ENCODE measurements at places on chromosomes 4 and X.

- no peak for DNase-seq
Observed at GRCh38 chr4:23929248-23929647, 39.4 kb upstream of the PPARGC1A start.

DNA sequence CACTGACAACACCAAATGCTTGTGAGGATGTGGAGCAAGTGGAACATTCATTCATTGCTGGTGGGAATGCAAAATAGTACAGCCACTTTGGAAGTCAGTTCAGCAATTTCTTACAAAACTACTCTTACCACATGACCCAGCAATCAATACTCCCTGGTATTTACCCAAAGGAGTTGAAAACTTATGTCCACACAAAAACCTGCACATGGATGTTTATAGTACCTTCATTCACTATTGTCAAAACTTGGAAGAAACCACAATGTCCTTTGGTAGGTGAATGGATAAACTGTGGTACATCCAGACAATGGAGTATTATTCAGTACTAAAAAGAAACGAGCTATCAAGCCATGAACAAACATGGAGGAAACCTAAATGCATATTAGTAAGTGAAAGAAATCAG is 27.5 kb downstream of the HUWE1 start:
- no peak for DNase-seq

DNA sequence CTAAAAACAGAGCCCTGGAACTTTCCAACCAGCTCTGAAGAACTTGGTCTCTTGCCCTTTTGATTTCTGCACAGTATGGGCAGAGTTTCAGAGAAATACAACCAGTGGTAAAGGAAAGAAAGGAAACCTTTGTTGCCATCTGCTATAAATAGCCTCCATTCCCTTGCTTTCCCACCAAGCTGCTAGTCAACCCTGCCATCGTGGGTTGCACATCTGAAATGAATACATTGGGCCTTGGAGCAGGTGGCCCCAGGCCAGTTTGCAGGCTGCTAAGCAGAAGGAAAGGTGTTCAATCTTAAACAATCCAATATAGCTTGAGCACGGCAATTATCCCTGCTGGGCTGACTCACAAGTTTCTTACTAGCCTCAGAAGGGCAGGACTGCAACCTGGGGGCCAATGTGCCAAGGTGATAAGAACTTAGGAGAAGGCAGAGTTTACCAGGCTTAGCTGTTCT is 142.5 kb downstream of the PPARGC1A start:
- no peak for DNase-seq

GRCh38 chr4:152983774-152984411 is 47.8 kb downstream of the FHDC1 start:
- DNase-seq, result no peak

GRCh38 chr4:181418496-181418895 is 824.7 kb upstream of the TENM3 start:
- DNase-seq, result no peak

GRCh38 chr4:5383191-5383980 is 325.0 kb downstream of the EVC2 start:
- DNase-seq, result no peak

- DNase-seq, result no peak
Observed at GRCh38 chr4:88880501-88881226, 176.3 kb downstream of the FAM13A start.

- no peak for DNase-seq
Observed at GRCh38 chr4:86771141-86771540, 78.0 kb downstream of the SLC10A6 start.

GRCh38 chrX:15786915-15787314 is 3.4 kb upstream of the ZRSR2 start:
- no peak for DNase-seq

DNA sequence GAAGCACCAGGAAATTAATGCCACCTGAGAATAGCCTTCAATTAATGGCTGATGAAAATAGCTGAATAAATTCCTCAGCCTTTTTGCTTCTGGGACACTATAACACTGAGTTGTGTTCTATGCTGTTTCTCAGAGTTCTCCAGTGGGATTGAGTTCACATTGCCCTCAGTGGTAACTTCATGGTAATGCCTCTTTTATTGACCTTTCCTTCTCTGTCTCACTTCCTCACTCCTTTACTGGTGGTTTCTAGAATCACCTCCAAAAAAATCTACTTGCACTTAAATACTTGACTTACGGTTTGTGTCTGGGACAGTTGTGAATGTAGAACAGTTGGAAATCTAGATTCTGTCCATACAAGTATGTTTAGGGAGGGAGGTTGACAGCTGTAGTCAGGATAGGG is 293.7 kb downstream of the PPP1R2C start:
- no peak for DNase-seq

DNA sequence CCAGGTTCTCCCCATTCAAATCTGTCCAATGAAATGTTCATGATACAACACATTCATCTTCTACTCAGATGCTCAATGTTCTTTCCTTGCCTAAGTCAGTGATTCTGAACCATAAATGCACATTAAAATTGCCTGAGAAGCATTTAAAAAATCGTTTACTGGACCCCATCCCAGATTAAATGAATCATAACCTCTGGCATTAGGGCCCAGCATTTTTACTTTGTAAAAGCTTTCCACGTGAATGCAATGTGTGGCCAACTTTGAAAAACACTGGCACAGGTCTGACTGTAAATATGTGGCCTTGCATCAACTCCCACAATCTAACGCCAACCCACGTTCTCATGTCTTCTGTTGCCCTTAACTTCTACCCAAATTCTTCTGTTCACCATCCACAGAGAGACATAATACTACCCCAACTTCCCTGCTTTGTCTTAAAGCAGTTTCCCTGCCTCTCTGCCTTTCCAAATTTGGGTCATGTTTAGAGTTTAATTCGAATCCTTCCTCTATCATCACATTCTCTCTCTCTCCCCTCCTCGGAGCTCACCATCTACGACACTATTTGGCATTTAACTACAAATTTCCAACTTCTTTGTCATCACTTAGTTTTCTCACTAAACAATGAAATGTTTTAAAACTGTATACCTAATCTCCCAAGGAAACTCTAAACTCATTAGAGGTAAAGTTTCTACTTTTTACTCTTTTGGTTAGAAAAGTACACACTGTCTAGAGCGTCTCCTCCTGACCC is 78.7 kb downstream of the PRKG2 start:
- no peak for DNase-seq

GRCh38 chr4:90403781-90404180 is 276.6 kb downstream of the CCSER1 start:
- no peak for DNase-seq

DNA sequence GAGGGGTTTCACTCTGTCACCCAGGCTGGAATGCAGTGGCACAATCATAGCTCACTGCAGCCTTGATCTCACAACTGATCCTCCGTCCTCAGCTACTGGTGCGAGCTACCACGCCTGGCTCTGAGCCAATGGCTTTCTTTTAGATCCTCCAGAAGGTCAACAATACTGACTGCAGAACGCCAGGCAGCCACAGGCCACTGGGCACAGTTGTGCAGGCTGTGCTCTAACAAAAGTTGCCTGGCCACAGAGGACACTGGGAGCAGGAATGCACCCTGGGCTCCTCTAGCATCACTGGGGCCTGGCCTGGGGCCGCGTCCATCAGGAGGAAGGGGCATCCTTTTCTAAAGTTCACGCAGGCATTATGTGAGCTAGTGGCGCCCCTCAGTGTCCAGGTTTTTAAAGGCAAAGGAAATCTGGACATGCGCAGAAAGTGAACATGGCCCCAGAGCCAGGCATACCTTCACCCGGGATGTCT is 14.9 kb upstream of the PORCN start:
- DNase-seq, result no peak

DNA sequence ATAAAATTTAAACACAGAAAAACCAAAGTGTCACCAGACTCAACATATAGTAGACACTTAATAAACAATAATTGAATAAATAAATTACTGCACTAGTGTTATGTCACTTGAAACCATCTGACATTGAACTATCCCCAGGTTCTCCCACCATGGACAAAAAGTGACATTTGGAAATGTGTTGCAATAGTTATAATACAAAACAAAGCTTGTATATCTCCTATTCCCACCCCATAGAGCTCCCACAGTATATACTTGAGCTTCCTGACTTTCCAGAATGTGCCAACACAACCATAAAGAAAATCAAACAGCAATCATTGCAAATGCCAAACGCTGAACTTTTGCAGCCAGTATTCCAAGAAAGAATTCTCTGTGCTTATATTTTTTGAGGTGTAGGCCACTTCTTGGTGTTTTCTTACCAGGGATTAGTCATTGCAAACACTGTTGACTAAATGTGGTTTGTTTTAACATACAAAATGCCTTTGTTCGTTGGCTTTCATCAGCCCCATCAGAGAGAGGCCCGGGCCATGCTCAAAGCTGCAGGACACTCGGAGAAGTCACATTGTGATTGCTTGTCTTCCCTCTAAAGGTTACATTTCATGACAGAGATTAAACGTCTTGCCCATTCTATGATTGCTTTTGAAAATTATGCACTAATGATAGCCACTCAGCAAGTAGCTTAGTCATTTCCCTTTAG is 33.8 kb downstream of the PPARGC1A start:
- no peak for DNase-seq
